ENCODE measurements at places on chromosomes 6 and 20.
A peak's percentile ranks its signal among the peaks of the same experiment; 100 is the strongest.

- no peak for DNase-seq
These were observed 552.3 kb downstream of the KIF16B start for GRCh38 chr20:16020971-16021370.

DNA sequence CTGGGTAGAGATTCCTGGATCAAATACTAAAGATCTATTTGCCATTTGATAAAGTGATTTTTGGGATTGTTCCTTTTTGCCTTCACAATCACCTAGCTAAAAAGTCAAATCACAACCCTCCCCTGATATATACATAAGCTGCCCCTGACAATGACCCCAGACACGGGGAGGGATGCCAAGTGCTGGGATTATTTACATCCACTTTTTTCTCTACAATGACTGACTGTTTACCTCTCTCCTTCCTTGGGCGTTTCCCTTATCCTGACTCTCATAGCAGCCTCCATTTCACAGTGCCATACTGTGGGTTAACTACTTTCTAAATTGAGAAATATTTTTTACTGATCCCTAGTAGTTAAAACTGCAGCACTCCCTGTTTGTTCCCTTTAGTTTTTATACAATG lies 150.8 kb upstream of the TMEM170B start:
- no peak for DNase-seq

DNA sequence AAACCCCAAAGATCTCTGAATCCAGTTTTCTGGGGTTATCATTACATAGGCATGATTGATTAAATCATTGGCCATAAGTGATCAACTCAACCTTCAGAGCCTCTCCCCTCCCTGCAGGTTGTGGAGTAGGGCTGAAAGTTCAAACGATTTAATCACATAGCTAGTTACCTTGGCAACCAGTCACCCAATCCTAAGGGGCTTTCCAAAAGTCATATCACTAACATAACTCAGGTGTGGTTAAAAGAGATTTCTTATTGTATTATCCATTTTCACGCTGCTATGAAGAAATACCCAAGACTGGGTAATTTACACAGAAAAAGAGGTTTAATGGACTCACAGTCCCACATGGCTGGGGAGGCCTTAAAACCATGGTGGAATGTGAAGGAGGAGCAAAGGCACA lies 935.1 kb upstream of the SLC35B3 start:
- DNase-seq, result no peak

DNA sequence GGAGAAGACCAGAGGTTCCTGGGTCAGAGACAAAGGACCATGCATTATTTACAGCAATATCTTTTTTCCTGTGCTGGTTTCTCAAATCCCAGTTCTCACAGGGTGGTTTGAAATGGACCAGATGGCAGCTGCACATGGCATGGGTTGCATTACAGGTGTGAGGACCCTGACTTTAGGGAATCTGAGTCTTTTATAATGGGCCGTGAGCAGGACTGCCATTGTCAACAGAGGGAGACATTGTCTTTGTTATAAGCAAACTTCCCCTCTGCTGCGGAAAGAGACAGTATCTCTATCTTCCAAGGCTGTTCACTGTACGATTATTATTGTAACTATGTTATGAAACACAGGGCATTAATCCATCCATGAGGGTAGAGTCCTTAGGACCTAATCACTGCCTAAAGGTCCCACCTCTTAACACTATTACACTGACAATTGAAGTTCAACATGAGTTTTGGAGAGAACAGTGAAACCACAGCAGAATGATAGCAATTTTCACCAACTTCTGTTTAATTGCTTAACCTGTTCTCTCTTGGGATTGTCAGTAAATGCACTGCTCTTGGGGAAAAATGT lies 156.1 kb upstream of the AGPAT4 start:
- DNase-seq, result no peak

- peak; percentile 37 for DNase-seq
These were observed 68.4 kb downstream of the VEGFA start for GRCh38 chr6:43838276-43839036.

DNA sequence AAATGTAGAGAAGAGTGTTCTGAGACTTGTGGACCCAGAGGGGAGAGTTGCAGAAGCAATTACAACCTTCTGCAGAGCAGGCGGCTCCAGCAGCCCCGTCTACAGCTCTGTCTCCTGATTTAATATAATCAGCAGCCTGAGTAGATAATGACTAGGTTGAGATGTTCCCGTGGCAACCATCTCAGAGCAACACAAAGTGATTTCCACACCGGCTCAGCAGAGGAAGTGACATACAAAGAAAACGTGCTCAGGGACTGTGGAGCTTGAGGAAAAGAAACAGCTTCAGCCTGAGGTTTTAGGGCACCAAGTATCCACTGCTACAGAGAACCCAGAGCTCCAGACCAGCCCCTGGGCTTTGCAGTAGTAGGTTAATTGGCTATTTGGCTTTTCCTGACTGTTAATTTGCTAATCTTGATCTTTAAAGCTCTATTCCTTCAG lies 136.4 kb downstream of the MTFR2 start:
- DNase-seq, result no peak

DNA sequence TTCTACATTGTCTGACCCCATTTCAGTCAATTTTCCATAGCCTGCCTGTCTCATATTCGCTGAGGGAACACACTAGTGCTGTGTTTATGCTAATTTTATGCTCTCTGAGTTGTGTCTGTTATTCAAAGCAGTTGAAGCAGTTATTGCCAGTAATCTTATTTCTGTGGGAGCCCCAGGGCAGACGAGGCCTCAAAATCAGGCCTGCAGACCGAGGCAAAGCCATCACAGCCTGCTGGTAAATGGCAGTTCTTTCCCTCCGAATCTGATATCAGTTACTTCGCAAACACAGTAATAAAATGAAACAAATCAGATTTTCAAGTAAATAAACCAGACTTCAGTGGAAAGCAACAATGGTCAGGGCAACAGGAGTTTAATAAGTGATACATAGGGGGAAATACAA lies 508.4 kb downstream of the PKHD1 start:
- DNase-seq, result peak; percentile 1

DNA sequence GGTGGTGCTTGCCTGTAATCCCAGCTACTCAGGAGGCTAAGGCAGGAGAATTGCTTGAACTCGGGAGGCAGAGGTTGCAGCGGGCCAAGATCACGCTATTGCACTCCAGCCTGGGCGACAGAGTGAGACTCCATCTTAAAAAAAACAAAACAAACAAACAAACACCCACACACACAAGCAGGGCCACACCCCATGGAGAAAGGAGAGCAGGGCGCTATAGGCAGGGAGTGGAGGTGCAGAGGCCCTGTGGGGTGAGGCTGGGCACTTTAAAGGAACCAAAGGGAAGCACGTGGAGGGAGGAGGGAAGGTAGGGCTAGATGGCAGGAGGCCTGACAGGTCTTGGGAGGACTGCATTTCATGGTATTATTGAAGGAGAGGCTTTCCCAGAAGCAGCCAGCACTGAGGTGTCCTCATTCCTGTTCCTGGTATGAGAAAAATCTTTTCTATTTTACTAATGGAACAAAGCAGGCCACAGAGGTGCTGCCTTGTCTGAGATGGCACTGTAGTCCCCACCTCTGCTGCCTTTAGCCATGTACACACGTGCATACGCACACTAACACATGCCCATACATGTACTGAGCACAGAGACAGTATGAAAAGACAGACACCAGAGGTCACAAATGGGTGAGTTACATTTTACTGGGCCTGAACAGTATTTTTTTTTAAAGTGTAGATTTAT lies 44.0 kb downstream of the BCAS4 start:
- DNase-seq, result no peak

DNA sequence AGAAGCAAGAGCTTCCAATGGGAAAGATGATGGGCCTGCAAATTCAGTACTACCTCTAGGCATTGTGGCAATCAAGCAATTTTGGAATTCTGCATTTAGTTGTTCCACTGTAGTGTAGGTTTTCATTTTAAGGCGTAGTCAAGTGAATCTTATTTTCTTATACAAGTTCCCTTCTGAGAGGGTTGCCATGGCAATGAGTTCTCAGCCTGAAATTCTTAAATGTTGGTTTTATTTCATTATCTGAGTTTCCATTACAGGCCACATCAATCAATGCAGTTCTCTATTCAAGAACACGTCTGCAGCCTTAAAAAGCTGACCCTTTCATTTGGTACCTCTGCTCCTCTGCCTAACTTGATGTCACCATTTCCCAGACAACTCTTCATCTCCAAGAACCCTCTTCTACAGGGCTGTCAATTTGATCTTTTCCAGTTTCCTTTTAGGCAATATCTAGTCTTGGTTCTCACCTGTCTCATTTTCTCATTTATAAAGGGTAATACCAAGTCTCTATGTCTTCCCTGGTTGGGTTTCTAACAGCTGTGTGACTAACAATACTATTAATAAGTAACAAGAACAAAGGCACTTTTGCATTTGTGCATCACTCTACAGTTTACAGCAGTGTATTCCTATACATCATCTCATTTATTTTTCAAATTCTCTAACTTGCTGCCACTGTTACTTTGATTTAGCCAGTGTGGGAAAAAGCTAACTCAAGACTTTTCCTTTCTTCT lies 898.2 kb upstream of the FLRT3 start:
- no peak for DNase-seq

GRCh38 chr20:48691523-48691922 lies 136.3 kb downstream of the PREX1 start:
- no peak for DNase-seq

DNA sequence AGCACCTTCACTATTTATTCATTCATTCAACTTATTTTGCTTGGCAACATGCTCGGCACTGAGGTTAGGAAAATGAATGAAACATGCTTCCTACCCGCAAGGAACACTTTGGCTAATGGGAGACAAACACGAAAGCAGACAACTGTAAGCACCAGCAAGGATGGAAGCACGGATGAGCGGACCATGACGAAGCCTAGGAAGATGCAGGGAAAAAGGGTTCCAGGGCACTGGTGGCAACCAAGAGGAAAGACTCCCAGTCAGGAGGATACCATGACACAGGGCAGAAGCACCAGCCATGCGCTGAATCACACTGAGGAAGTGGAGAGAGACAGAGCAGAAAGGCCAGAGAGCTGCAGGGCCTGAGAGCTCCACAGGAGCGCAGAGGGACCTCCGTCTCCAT lies 9.8 kb downstream of the PDE10A start:
- no peak for DNase-seq

DNA sequence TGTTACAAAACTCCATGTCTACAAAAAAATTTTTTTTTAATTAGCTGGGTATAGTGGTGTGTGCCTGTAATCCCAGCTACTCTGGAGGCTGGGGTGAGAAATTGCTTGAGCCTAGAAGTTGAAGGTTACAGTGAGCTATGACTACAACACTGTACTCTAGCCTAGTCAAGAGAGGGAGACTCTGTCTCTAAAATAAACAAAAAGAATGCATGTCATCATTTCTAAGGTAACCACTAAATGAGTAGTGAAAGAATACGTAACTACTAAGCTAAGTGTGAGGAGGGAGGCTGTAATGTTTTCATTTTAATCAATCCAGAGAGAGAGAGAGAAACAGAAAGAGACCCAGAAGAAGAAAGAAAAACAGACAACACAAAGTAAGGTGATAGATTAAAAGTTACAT lies 9.9 kb downstream of the SYCP2 start:
- no peak for DNase-seq

DNA sequence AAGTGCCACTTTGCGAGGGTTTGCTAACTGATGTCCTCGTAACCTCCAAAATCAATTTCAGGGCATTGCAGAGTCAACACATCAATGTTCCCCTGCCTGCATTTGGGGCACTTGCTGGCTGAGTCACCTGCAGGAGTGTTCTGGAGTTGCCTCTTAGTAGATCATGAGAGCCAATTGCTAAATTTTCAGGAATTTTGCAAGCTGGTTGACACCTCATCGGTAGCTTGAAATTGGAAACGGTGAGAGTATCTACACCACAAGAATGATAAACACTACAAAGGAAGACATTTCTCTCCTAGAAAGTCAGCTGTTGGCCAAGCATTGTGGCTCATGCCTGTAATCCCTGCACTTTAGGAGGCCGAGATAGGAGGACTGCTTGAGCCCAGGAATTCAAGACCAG lies 10.8 kb upstream of the BFSP1 start:
- no peak for DNase-seq

Data from SJCRH30 (cell line).